ENCODE measurements at places on chromosomes 6 and 20. TPM values are rescaled to one million over a fixed set of nuclear protein-coding genes. Genes with fewer than 3 reads are reported as not detected.

The KHDC1 gene
- 6.9 TPM for total RNA-seq

DNA sequence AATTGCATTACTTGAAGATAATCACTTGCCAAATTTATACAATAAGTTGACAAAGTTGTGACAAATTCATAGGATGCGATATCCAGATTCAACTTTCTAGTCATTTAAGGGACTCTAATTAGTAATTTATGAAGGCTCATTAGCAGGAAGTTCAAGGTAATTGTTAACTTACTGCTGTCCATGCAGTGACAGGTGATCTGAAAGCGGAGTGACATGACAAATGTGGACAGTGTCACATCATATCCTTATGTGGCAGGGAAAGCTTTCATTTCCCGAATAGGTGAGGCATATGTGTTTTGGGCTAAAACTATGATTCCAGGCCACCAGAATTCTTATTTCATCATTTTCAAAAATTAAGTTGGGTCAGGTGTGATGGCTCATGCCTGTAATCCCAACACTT is 115.9 kb upstream of the BMP2 start:
- DNase-seq: no peak

GRCh38 chr6:167558246-167559177 is 233.6 kb downstream of the TTLL2 start:
- no peak for DNase-seq

DNA sequence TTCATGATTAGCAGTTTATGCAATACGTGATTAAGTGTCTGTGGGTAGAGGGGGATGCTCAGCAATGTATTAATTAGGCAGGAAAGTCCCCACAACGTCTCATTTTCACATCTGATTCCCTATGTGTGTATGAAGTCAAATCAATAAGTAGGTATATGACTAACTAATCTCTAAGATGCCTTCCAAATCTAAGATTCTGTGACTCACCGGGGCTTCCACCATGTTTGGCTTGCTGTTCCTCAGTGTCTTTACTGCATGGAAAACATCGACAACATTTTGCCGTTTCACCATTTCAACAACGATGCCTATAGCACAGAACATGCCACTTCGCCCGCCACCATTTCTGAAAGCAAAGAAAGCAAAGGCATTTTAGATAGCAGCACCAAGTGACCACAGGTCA is 72.0 kb upstream of the THEMIS start:
- DNase-seq: no peak

GRCh38 chr20:42432496-42433334 is 757.0 kb downstream of the PTPRT start:
- DNase-seq: no peak

- DNase-seq: peak; percentile 54
These were observed 360.2 kb downstream of the PREX1 start for GRCh38 chr20:48467622-48468021.

Measured in GM23338 (cell line).